Metanephros (tissue), 2 donors: ENCODE measurements at places on chromosomes 3 and 15. TPM values are rescaled to one million over a fixed set of nuclear protein-coding genes. Genes with fewer than 3 reads are reported as not detected.

The PRICKLE2 gene
- total RNA-seq, result 50.5 TPM

The ZNF774 gene
- 1.8 TPM for total RNA-seq

The SAMD7 gene
- total RNA-seq, result 0.18 TPM

The PAQR5 gene
- total RNA-seq, result 32.4 TPM

The TUSC7 gene
- total RNA-seq, result not detected

The PDZRN3 gene
- 53.7 TPM for total RNA-seq

The FYCO1 gene
- total RNA-seq, result 35.7 TPM

The FEZF2 gene
- total RNA-seq, result not detected

The LRTM1 gene
- 16.1 TPM for total RNA-seq

The TNFSF10 gene
- total RNA-seq, result 50.2 TPM

The LDHAL6B gene
- not detected for total RNA-seq

The OXSM gene
- total RNA-seq, result 13.7 TPM

The CASR gene
- total RNA-seq, result 24.4 TPM

The LTF gene
- total RNA-seq, result 24.8 TPM

The MED12L gene
- total RNA-seq, result 5.9 TPM

The EHHADH gene
- total RNA-seq, result 14.3 TPM

The PLD1 gene
- total RNA-seq, result 29.8 TPM

The TEX55 gene
- not detected for total RNA-seq

The C2CD4A gene
- 0.35 TPM for total RNA-seq

The DZIP1L gene
- total RNA-seq, result 53.6 TPM

The BFSP2 gene
- not detected for total RNA-seq

The TRIM42 gene
- not detected for total RNA-seq

The SIDT1 gene
- total RNA-seq, result 4.7 TPM

The PRSS50 gene
- 0.99 TPM for total RNA-seq

The CCDC66 gene
- total RNA-seq, result 38.5 TPM

The PFKFB4 gene
- 8.2 TPM for total RNA-seq

The CYP11A1 gene
- total RNA-seq, result 1.9 TPM

The ATP2B2 gene
- 1.6 TPM for total RNA-seq

The CRYGS gene
- total RNA-seq, result 2.9 TPM

The BLOC1S6 gene
- 43.9 TPM for total RNA-seq

The COL8A1 gene
- total RNA-seq, result 13.0 TPM

The PLA2G4B gene
- 6.2 TPM for total RNA-seq

The PLSCR4 gene
- total RNA-seq, result 32.8 TPM

The TTLL13 gene
- total RNA-seq, result 1.3 TPM
